Heart right ventricle (tissue), 16 donors: ENCODE measurements at places on chromosomes 2 and 18. TPM values are rescaled to one million over a fixed set of nuclear protein-coding genes. Genes with fewer than 3 reads are reported as not detected.

GRCh38 chr2:191866675-191867506, 20.0 kb upstream of the CAVIN2 start:
- DNase-seq, result peak; percentile 45

GRCh38 chr2:12737738-12738485, 21.2 kb downstream of the TRIB2 start:
- DNase-seq, result no peak

DNA sequence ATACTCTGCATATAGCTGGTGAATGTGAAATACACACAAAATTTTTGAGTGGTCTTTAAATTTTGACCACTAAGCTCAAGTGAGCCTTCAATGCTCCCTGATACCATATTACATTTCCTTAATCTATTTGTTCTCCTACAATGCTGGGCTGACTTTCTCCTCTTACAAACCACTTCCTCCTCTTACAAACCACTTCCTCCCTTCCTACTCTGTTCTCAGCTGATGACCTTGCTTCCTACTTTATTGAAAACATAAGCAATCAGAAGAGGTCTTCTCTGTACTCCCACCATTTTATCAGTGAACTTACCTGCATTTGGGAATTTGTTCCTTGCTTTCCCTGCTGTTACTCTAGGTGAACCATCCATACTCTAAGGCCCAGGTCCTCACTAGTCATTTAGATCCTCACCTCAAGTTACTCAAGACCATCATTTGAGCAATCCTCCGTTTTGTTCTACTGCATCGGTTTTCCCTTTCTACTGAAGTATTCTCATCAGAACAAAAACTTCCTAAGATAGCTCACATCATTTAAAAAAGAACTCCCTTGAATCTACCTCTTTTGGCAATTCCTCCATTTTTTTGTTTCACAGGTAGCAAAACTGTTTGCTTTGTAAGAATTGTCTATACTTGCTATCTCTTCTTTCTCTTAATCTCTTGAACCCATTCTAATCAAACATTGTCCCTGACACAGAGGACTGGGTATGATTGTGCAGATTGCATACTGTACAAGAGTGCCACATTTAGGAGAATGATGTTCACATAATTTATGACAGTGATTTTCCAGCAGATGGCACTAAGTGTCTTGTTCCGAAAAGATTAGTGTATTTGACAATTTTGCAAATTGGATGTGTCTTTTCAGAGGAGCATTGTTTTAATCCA, 96.5 kb downstream of the EPB41L5 start:
- DNase-seq, result peak; percentile 6

DNA sequence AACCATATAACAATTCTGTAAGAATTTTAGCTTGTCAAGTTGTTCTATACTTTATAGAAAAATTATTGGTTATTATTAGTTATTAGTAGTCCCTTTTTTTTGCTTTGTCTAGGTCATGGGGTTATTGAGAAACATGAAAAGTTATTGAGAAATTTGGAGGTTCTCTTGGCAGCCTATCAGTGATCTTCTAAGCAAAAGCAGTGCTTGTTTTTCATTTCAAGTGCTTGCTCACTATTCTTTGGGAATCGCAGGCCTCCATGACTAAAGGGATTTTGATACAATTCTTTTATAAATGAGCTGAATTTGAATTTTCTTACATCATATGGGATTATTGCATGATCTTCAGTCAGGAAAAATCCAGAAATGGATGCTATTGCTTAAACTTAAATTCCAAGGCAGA, 25.8 kb downstream of the PLEKHA3 start:
- DNase-seq, result no peak

DNA sequence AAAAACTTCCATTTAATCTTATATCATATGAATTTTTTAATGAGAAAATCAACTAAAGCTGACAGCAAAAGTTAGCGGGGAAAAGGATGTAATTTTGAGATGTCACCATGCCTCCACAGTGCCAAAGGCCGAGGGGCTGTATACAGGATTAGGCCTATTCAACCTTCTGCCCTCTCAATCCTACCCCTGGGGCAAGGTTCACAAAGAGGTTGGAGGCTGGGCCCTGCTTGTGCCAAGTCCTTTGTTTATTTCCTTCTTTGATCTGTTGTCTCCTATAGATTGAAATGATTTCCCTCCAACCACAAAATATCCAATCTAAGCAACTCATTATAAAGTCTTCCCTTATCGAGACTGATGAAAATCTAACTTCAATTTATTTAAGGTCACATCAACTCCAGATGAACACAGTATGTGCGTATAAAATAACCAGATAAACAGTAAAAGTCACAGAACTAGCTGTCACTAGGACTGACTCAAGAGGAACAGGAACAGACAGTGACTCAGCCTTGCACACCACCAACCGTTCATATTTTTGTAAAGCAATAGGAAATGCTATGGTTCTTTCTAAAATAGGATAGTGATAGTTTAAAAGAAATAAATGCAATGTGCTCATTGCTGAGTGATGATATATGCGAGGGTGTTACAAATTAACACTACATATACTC, 95.8 kb downstream of the SLC25A12 start:
- DNase-seq, result no peak

DNA sequence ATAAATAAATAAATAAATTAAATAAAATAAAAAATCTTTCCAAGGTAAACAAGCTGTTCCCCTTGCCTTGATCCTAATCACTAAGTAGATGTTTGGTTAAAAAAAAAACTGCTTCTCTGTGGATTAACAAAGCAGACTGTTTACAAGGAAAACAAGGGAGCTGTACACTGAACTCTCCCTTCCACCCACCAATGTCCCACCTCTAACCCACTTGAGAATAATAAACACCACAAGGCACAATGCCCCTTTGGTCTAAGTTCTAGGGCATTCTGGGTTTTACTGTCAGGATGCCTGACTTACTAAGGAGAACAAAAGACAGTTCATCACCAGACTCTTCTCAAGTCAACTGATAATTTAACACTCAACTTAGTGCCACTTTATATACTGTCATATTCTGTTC, 83.5 kb downstream of the NCKAP1 start:
- DNase-seq, result no peak

DNA sequence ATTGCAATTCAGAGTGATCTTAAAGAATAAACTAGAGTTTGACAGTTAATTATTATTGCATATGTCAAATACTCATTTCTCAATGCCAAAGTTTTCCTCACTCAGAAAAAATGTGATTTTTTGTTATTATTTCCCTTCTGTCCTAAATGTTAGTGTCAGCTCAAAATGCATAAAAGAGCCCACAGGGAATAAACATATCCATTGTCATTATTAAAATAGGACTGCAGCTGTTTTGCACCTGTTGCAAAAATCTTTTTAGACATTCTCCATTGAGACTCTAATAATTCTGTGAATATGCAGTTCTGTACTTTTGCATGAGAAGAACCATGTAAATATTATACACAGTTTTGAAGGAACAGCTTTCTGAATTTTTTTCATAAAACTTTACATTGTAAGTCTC, 540.0 kb upstream of the SLC39A10 start:
- no peak for DNase-seq

DNA sequence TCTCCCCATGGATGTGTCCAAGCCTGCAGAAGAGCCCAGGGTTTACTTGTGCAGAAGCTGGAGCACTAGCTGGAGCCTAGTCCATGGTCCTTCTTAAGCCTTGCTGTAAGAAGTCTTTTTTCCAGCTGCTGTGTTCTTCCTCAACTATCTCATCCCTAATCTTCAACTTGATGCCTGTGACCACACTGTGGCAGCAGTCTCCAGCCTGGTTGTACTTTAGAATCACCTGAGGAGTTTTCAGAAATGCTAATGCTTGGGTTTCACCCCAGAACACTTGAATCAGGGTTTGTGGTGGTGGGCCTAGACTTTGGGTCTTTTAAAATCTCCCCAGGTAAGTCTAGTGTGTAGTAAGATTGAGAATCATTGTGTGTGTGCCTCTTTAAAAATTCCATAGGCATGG, 173.6 kb downstream of the ADCYAP1 start:
- DNase-seq, result no peak

DNA sequence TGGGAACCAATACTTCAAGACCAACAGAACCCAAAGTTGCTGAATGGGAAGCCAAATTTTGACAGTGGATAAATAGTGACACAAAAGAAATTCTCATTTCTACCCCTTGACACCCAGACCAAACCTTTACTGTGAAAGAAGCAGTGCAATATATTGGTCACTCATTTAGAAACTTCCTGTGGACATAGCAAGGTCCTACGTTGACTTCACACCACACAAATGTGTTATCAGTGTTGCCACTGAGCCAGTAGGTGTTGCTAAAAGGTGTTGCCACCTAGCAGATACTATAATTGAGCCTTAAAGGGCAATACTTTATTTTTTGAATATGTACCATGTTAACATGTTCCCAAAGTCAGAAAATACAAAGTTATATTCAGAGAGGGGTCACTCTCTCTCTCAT, 1008.9 kb upstream of the CDH2 start:
- no peak for DNase-seq

GRCh38 chr2:236307641-236308040, 43.4 kb upstream of the ASB18 start:
- no peak for DNase-seq

DNA sequence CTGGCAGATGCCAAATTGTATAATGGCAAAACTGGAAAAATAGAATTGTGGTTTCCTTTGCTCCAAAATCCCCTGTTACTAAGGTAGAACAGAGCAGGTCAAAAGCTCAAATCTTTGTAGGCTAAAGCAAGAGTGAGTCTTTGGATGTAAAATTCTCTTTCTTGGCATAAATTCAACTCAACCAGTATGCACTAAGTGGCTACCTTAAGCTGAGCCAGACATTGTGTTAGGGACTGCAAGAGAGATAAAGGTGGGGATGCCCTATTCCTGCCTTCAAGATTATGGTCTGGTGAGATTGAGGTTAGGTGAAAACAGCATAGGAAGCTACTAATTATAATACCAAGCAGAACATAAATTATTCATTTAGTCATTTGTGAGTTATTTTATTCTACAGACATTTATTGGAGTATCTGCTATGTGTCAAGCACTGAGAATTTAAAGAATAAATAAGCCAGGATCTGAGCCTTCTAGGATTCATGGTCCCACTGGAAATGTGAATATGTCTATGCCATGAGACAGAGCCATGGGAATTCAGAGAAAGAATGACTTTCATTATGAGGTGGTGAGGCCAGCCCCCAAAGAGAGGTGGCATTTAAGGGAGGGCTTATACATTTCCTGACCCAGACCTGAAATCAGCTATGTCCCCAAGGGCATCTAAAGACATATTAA, 198.0 kb upstream of the NCKAP5 start:
- no peak for DNase-seq

GRCh38 chr2:43269706-43270105, 43.3 kb upstream of the ZFP36L2 start:
- peak; percentile 61 for DNase-seq

DNA sequence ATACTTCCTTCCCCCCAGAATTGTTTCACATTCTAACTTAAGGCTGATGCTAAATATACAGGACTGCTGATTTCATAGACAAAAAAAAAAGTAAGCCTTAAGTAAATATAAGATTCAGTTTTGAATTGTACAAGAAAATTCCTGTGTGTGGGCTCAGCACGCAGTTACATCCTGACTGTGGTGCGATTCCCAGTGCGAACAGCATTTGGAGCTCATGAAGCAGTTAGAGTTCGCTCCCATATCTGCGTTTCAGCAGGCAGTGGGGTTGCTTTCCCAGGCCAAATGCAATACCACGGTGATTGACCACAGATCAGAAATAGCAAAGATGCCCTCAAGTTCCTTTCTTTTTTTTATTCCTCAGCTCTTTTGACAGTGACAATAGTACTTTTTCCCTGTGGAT, 75.6 kb downstream of the SATB2 start:
- no peak for DNase-seq

DNA sequence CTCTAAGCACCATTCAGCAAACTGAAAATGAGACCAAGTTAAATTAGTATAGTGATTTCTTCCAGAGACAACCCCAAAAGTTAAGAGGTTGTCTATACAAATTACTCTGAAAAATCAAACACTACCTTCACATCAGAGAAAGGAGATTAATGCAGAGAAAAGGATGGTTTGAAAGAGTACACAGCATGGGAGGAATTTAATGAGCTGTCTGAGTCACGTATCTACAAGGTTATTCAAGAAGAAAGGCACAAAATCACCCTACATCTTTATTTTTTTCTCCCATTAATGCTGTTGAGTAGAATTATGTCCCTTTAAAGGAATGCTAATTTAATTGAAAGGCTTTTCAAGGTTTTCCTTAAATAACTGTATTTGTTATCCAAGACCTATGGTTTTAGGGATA, 41.1 kb downstream of the LANCL1 start:
- DNase-seq, result no peak

DNA sequence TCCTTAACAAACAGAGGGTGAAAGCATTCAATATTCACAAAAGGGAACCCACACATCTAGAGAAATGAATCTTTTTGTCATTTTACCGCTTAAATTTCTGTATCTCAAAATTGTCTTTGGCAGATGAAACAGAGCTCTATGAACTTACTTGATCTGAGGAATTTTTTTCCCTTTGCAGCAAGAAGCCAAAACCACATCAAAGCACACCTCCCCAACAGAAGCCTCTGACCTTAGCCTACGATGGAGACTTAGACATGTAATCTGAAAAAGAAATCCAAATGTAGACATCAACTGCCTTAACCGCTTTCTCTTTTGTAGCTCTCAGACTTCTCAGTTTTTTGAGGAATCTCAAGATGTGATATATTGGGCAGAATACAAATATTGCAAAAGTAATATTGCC, 287.9 kb upstream of the HNMT start:
- no peak for DNase-seq

The VWC2L gene
- not detected for polyA plus RNA-seq

The IL36A gene
- polyA plus RNA-seq, result not detected

The SGPP2 gene
- polyA plus RNA-seq, result 1.3 TPM

The ARL4C gene
- 1.0 TPM for polyA plus RNA-seq
